ENCODE measurements at places on chromosomes 16 and 17. TPM values are rescaled to one million over a fixed set of nuclear protein-coding genes. Genes with fewer than 3 reads are reported as not detected.

DNA sequence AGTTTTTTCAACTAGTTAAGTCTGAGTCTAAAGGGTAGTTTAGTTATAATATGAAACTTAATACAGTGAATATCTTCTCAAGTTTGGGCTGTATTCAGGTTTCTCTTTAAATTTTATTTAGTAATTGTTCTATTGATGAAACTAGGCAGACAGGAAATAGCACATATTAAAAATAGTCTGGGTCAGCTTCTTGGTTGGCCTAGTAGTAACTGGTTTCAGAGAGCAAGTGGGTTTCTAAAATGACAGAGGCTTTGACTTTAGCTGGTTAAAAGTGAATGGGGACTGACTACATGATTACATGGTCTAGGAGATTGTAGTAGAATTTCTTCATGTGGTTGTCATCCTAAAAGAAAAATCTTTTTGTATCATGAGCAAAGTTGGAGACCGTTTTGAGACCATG lies 46.8 kb downstream of the OMG start:
- DNase-seq = no peak

DNA sequence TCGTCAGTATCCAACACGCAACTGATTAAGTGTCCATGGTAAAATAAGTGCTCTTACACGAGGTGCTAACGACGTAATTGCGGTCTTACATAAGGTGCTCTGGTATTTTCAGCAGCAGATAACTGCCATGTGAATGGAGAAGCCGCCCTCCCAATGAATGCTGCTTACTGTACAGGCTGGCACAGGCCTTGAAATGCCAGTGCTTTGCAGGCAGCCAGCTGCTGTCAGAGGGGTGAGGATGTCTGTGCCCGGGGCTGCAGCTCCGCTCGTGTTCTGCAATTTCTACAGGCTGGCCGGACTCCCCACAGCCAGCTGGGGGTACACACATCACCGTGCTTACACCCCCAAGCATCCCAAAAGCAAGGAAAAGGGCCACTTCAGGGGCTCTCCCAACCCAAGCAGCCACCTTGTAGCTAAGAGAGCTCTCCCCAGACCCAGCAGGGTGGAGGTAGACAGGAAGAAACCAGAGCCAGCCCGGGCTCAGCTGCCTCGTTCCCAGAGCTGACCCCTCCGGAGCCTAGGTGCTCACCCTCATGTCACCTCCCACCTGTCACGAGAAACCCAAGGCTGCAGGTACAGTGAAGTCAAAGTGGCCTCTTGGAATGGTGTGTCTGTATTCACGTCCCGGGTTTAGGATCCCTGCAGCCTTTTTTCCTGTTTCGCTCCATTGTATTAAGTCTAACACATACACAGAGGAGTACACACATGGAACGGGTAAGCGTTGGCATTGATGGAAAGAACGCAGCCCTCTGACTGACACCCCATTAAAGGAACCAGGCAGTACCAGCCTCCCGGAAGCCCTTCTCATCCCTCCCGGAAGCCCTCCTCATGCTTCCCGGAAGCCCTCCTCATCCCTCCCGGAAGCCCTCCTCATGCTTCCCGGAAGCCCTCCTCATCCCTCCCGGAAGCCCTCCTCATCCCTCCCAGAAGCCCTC lies 27.2 kb upstream of the RPH3AL start:
- DNase-seq = no peak

DNA sequence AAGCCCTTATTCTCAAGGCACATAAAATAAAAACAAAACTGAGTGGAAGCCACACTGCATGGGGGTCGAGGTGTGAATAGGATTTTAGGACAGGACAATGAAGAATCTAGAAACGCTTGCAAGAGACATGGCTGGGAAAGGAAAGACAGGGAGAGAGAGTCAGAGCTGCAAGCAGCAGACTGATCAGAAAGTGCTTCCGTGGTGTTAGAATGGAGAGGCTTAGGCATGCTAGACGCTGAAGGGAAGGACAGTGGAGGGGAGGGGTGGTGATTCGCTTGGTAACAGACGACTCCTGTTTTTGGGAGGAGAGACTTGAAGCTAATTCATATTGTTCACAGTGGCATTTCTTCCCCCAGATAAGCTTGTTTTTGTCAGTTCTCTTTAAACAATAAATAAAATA lies 173.5 kb downstream of the AIPL1 start:
- DNase-seq = no peak

DNA sequence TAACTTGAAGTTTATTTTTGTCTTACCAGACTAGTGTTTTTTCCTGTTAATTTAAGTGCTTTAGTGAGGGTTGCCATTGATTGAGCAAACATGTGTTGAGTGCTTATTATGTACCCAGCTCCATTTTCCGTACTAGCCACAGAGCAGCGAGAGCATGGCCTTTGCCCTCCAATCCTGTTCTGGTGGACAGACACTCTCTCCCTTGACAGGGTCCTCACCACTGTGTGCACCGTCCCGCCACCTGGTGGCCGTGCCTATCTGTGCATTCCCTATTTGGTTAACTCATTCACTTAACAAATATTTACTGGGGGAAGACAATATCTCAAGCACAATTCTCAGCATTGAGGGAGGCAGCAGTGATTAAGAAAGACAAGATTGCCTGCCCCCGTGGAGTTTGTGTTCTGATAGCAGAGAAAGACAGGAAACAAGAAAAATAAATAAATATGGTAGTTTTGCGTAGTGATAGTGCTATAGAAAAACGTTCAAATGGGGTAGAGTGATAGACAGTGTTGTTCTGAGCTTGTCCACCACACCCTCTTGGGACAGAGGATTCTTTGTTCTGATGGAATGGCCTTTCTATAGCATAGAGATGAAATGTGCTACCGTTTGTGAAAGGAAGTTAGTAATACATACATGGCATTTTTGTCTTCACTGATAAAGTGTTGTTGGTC lies 13.0 kb downstream of the CDH13 start:
- DNase-seq = peak; percentile 73

DNA sequence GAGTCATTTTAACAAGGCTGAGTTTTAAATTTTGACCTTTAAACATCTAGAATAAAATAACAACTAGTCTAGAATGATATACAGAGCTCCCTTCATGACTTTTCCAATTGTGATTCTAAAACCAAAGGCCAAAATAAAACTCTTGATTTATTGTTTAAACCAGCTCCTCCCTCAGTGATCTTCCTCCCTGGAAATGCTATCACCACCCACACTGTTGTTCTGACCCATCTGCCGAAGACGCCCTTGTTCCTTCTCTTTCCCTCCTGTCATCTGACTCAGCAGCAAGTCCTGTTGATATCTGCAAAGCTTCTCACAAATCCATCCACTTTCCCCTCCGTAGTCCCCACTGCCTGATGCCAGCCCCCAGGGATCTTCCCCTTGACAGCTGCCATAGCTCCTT lies 231.6 kb upstream of the DYNLRB2 start:
- no peak for DNase-seq

DNA sequence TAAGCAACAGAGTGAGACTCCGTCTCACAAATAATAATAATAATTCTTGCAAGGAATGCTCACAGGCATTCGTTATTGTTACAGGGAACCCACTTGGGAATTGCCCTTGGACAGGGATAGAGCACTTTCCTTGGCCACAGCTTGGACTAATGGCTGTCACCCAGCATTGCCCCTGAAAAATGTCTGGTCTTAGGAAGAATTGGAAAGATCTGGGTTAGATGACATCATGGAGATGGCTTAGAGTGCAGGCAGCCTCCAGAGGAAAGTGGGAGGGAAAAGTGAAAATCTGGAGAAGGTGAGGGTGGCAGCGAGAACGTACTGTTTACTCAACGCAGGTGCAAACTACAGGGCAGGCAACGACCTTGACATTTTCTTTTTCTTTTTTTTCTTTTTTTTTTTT lies 59.3 kb upstream of the MRTFB start:
- no peak for DNase-seq

- DNase-seq = no peak
Observed at GRCh38 chr17:16529906-16530305, 37.9 kb upstream of the LRRC75A start.

HYDIN gene
- not detected for total RNA-seq

TEX19 gene
- total RNA-seq = not detected

GRCh38 chr17:2253362-2253761 lies 50.2 kb downstream of the SMG6 start:
- no peak for DNase-seq

DNA sequence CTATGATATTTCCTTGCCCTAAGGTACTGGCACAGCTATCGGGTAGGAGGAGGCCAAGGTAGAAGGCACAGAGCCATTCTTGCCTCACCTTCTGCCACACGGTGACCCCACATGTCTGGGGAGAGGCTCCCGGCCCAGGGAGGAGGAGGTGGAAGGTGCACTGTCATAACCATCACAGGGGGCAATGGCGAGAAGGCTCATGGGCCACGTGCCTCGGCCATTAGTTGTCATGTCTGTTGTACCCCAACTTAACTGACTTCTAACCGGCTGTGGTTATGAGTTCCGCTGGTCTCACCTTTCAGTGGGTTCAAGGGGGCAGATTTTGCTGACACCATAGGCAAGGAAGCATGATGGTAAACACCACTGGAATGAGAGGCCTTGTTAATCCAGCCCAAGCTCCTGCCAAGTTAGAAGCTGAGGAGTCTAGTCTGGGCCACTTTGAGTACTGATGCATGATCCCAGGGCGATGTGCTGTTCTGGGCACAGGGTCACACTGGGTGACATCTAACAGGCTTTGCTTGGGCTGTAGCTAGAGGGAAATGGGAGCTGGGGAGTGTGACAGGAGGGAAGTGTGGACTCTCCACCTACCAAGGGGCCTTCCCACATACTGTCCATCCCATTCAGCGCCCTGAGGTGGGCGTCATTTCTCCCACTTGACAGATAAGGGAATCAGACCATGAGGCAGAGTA lies 39.6 kb downstream of the HLF start:
- no peak for DNase-seq

KAT2A gene
- 37.4 TPM for total RNA-seq

FOXJ1 gene
- total RNA-seq = not detected

All from MCF 10A (cell line).